Immature natural killer cell (primary cell): ENCODE measurements at places on chromosomes 5 and 9.

DNA sequence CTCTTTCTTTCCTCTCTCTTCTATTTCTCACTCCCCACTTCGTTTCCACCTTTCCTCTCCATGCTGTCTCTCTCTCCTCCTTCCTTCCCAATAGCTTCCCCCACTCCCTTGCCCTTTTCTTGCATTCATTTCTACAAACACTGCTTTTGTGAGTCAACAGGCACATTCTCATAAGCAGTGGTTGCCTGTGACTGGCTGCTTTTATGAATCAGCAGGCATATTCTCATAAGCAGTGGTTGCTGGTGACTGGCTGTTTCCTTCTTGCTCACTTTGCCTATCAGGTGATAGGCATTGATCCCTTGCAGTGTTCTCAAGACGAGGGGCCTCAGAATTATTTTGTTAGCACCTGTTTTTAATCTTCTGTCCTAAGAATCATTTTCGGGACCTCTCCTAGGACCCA is 116.1 kb upstream of the ACTBL2 start:
- no peak for DNase-seq

DNA sequence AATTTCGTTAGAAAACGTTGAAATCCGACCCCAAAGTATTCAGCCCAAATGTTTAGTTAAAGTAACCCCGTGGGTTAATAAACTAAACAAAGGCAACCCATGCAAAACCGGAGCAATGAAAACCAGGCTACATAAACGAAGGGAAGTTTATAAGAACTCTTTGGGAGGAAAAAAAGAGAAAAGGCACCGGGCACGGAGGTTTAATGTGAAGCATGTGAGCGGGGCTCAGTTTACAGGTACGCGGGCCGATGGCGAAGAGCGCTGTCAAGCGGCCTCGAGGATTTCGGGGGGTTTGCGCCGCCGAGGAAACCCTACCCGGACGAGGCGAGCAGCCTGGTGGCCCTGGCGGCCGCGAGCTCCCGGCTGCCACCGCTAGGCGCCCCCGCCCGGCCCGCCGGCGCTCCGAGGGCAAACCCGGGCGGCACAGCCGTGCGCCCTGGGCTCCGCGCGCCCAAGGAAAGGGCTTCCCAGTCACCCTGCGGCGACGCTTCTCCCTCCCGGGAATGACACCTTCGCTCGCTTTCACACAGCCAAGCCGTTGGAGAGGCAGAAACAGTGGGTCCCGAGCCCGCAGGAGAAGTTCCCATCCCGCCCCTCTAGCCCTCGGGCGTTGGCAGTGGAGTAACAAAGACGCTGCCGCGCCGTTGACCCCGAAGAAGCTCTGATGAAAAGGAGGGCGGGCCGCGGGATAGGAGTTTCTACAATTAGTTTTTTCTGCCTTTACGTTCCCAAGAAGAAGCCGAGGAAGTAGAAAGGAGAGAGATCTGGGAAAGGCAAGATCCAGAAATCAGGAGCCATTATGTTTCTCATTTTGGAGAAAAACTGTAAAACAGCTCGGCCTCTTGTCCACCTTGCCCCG is 126.0 kb downstream of the TMEM174 start:
- no peak for DNase-seq

DNA sequence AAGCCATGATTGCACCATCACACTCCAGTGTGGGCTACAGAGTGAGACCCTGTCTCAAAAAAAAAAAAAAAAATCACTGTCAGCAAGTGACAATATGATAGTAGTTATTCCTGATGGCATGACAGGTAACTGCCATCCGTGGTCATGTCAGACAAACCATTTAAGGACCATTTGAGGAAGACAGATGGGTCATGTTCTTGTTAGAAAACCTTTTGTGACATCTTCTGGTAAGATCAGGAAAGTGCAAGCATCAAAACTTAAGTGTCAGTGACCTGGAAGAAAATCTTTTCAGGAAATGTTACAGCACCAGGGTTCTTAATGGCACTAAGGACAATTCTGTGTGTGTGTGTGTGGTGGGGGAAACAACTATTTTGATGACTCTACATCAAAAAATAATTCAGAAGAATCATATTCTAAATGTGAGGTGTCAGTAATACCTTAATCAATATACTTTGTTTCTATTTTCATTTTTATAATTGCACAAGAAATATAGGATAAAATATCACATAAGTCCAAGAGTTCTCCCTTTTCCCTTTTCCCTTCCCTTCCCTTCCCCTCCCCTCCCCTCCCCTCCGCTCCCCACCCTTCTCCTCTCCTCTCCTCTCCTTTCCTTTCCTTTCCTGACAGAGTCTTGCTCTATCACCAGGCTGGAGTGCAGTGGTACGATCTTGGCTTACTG is 17.8 kb downstream of the SLC38A9 start:
- no peak for DNase-seq

- no peak for DNase-seq
Observed at GRCh38 chr9:127058645-127059021, 63.8 kb downstream of the ANGPTL2 start.

GRCh38 chr5:33657804-33658440 is 217.2 kb downstream of the TARS1 start:
- no peak for DNase-seq

GRCh38 chr5:169637085-169637548 is at the start of gene DOCK2:
Gene DOCK2, plus strand, starts transcription at chr5:169637275. Its CDS starts 52 bp downstream, at chr5:169637327.
- DNase-seq: peak; percentile 64

DNA sequence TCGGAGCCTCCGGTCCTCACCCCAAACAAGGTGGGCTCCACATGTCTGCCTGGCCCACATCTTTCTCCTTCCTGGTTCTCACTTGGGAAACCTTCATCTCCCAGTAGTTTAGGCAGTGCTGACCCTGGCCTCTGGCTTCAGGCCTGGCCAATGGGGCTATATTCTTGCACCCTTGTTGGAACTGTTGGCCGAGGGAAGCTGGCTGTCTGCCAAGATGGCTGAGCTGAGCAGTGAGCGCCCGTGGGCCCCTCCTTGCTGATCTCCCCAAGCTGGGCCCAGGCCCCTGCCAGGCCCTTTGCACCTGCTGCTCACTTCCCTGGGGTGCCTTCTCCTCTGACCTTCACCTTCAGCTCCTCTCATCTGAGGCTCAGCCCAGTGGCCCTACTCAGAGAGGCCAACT is 31.3 kb downstream of the TSPAN17 start:
- no peak for DNase-seq

- peak; percentile 18 for DNase-seq
Observed at GRCh38 chr9:137242269-137243203, 1.4 kb downstream of the TUBB4B start.

- no peak for DNase-seq
Observed at GRCh38 chr5:60339691-60340201, 360.2 kb downstream of the DEPDC1B start.

- DNase-seq: no peak
Observed at GRCh38 chr9:126496781-126497659, 116.7 kb upstream of the LMX1B start.

- DNase-seq: no peak
Observed at GRCh38 chr5:40939753-40940152, 30.5 kb downstream of the C7 start.

DNA sequence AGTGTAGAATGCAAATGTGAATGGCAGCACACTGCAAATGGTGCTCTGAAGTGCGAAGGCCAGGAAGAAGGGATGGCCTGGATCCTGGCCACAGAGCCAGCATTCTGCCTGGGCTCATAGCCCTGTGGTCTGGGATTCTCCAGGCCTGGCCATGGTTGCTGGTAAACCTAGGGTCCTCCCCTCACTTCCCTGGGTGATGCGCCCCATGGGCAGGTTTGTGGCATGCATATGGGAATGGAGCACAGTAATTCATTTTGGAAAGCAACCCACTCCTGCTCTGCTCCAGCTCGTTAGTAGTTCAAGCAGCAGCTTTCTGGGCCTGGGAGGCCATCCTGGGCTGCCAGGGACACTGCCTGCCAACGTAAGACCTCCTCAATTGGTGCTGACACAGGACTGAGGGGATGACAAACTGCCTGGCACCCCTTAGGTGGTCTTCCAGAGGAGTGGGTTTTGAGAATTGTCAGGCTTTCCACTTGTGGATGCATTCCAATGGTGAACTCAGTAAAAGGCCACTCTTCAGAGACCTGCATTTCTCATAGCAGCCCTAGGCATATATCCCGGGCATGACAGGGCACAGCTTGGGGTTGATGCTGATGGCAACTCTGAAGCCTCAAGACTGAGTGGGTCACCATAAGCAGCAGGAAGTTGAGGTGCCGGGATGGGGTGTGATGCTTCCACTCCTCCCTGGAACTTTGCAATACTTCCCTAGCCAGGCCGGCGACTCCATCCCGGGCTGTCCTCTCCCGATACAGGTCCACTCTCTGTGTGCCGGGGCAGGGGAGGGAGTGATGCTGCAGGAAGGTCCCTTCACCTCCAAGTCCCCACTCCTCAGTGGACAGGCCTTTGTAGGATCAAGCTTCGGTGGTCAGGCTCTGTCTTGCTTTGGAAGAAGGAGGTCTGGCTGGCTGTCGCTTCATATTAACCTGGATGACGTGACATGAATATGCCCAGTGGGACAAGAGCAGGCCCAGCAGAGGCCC is 1.2 kb upstream of the SLC25A48 start:
- DNase-seq: no peak

GRCh38 chr9:122084026-122084675 is 9.0 kb downstream of the TTLL11 start:
- no peak for DNase-seq

- no peak for DNase-seq
Observed at GRCh38 chr5:76386360-76386759, 16.7 kb upstream of the IQGAP2 start.

DNA sequence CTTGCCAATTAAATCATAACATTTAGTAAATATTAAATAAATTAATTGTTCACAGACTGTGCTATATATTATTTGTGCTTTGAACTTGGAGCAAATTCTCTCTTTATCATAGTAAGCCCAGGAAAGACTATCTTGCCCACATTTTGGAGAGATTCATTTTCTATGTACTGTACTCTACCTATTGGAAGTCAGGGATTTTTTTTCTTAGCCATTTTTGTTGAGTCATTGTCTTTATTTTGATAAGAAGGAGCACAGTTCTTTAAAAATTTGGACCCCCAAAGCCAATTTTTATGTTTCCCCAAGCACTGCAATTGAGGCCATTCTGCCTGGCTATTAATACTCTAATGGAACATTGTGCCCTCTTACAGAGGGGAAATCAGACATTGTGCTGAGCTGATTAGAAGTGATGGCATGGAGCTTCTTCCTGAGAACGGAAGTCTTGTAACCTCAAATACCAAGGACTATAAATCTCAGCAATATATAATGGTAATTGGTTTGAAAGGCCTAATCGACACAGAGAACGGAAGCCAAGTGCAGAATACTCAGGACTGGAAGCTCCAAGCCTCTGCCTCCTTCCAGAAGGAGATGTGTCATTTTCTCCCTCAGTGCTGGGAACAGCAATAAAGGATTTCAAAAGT is 188.8 kb upstream of the PAPPA start:
- DNase-seq: no peak

DNA sequence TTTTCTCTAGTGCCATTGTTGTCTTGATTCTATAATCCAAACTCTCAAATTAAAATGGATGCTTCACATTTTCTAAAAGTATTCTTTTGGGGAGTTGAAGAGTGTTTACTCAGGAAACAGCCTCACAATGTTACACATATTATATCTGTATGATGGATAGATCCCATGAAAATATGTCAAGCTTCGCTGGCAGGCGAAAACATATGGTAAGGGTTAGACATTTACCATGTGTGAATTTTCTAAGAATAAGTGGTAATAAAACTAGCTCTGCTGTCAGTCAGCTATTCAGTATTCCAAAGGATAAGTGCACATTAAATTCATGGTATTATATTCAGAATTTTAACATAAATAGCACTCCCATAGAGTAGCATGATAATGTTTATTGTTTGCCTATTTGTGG is 13.3 kb upstream of the ADCY2 start:
- DNase-seq: no peak

GRCh38 chr5:14830210-14831005 is 41.2 kb downstream of the ANKH start:
- no peak for DNase-seq

- DNase-seq: no peak
Observed at GRCh38 chr9:5554254-5554653, 43.9 kb downstream of the PDCD1LG2 start.

DNA sequence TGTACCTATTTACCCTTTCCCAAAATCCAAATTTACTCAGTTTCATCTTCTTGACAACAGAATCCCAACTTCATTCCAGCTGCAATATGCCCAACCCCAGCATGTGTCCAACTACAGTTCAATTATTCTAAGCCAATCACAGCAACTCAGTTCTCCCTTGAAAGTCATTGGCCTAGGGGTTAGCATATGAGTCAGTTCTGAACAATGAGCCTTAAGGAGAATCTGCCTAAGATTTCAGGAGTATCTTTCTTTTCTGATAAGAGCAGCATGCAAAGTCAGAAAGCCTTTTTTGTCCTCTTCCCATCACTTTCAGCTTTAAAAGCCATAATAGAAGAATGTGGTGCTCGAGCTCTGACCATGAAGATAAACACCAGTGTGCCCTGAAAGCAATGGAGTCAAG is 44.4 kb upstream of the RASGRF2 start:
- no peak for DNase-seq

DNA sequence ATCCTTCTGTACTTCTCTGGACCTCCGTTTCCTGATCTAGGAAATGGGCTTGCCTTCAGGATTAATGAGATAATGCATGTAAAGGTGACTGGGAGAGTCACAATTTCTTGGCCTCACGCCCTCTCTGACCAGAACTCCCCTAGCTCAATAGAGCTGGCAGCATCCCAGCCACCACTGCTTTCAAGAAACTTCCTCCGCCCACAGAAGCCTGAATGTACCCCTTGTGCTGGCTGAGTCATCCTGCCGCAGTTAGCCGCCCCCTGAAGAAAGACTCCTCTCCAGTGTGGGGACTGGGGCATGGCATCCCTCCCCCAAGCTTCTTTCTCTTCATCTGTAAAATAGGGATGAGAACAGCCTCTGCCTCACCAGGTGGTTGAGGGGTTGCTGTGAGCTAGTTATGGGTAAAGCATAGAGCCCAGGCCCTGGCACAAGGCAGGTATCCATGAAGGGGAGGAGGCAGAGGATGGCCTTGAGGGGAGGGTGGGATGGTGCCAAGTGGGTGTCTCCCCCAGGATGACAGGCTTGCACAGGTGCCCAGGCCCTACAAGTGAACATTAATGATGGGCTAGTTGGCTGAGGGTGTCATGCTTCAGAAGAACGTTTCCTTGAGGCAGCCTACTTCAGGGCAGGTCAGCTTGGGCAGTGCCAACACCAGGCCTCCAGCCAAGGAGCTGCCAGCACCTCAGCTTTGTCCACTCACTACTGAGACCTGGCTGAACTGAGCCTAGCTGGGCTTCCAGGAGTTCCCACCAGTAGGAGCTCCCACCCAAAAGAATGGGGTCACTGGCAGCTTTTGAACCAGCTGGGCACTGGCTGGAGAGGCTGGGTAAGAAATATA is 3.4 kb downstream of the PDLIM4 start:
- DNase-seq: no peak

DNA sequence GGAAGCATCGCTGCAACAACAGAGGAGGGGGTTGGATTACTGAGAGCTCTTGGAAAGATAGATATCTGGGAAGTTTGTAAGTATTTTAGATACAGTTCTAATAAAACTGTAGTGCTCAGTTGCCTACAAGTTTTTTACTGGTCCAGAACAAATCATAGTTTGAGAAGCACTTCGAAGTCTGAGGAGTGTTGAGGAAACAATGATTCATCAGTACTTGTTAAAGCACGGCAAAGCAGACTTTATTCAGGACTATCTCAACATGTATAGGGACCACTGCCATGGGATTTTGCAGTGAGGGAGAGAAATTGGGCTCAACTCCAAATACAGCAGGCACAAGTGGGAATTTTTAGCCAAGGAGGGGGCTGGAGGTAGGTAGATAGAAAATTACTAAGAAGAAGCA is 25.3 kb upstream of the RECK start:
- no peak for DNase-seq
